ENCODE measurements at places on chromosomes 3 and 15.

- DNase-seq, result no peak
These were observed 51.8 kb downstream of the ATP13A4 start for GRCh38 chr3:193502871-193503270.

- DNase-seq, result no peak
These were observed 39.7 kb downstream of the DIPK2A start for GRCh38 chr3:144011251-144011799.

DNA sequence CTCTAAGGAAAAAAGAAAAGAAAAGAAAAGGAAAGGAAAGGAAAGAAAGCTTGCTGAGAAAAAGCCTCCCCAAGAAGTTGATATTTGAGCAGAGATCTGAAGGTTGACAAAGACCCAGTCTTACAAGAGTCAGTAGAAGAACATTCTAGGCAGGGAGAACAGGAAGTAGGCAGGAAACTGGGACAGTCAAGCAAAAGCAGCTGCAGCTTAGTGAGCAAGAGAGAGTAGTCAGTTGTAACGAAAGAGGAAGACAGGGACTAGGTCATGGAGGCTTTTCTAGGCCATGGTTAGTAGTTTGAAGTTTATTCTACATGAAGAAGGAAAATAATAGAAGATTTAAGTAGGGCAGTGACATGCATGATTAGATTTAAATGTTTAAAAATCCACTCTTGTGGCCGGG is 31.8 kb upstream of the KLHL6 start:
- no peak for DNase-seq

GRCh38 chr3:12708584-12709192 is 44.8 kb upstream of the RAF1 start:
- no peak for DNase-seq

Data from mucosa of gallbladder (tissue), 1 donor.